ENCODE measurements at places on chromosomes 6 and 20.

GRCh38 chr6:24721461-24722215 lies 2.7 kb upstream of the C6orf62 start:
- no peak for DNase-seq

DNA sequence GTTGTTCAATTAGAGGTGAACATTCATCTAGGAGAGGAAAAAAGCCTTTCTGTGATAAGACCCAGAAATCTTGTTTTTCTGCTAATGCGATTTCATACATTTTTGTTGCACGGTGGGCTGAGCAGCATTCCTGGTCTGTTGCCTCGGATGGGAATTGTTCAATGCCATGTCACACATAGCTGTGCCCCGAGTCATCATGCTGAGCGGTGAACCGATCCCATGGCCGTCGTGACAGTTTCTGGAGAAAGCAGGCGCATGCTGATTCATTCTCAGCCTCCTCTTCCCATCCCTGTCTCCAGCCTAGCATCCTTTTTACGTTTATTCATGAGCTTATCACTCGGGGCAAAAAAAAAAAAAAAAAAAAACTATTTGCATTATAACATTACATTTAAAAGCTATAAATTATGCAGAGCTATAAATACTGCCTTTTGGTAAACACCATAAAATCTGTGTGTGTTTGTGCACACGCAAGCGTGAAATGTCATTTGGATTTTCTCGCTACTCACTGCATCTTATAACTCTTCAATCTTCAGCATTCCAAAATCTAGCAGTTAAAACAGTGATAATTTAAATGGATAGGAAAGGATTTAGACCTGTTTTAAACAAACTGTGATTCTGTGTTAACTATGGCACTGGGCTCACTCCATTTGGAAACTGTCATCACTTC lies 58.9 kb upstream of the IFNGR1 start:
- DNase-seq: no peak

GRCh38 chr6:111612379-111612778 lies 6.7 kb upstream of the TRAF3IP2 start:
- DNase-seq: no peak

GRCh38 chr20:4837760-4838159 lies 116.1 kb downstream of the PRND start:
- no peak for DNase-seq

DNA sequence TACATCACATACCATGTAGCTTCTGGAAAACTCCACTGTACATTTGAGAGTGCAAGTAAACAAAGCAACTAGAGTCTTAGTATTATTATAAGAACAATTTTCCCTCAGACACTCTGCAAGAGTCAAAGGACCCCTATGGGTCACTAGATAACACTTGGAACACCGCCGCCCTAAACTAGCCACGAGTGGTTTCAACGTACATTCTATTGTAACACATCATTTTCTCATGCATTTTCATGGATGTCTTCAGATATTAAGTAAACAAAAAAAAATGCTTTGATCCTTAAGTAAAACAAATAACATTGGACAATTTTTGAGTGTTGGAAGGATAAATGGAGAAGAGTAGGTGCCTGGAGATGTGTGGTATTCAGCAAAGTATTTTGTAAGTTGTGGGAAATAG lies 3.2 kb upstream of the RNF146 start:
- no peak for DNase-seq

DNA sequence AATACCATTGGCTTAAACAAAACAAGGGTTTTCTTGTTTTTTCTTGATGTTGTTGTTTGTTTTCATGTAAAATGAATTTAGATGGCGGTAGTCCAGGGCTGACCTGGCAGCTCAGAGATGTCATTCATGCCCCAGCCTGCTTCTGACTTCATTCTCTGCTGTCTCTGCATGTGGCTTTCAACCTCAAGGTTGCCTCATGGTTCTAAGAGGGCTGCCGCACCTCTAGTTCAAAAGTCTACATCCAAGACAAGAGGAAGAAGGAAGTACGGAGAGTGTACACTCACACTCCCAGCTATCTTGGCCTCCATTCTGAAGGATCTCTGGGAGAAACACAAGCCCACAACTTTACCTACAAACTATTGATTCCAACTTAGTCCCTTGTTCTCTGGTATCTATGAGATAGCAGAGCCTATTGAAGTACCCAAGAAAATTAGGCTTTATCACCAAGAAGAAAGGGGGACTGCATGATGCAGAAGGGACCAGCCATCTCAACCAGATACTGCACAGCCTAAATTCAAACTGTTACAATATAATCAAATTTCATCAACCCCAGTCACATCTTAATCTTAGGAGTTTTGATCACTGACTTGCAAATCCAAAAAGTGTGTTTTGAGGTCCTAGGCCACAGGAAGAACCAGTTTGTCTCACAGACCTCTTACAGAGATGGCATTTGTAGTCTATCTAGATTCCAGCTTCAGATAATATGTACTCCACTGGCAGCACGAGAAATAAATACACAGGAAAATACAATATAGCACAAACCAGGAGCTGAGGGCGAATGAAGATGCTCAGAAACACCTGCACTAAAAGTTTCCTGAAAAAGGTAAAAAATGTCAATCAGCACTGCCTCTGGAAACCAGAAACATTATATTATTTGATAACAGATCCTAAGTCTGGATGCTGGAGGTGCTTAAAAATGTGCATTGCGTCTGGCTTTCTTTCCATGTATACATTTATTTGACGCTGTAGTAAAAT lies 866 bp upstream of the BTN3A3 start:
- DNase-seq: no peak

Measured in stimulated activated CD8-positive, alpha-beta memory T cell treated with anti-CD3 and anti-CD28 coated beads, Interleukin-7, amount 100 ng/mL, for 1 hour (primary cell).